ENCODE measurements at places on chromosomes 12 and 14. TPM values are rescaled to one million over a fixed set of nuclear protein-coding genes. Genes with fewer than 3 reads are reported as not detected.

Gene STAC3
- not detected for total RNA-seq

Gene NELL2
- total RNA-seq: not detected

- DNase-seq: no peak
These were observed 33.5 kb downstream of the RAD51B start for GRCh38 chr14:67852926-67853604.

DNA sequence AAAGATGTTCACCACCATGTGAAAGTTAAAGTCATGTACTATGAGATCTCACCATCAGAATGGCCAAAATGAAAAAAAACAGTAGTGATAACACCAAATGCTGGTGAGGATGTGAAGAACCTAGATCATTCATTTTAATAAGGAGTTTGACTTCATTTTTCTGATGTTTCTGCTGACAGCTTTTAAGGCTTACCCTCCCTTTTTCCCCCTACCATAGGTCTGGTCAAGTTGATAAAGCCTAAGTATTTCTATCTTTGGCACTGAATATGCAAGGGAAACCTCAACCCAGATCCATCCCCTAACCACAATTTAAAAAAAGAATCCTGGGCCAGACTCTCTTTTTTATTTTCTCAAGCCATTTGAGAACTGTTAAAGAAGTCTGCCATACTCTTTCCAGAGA is 689.6 kb upstream of the FOXG1 start:
- DNase-seq: no peak

Data from SJSA1 (cell line).